ENCODE measurements at places on chromosomes 6 and 20.

DNA sequence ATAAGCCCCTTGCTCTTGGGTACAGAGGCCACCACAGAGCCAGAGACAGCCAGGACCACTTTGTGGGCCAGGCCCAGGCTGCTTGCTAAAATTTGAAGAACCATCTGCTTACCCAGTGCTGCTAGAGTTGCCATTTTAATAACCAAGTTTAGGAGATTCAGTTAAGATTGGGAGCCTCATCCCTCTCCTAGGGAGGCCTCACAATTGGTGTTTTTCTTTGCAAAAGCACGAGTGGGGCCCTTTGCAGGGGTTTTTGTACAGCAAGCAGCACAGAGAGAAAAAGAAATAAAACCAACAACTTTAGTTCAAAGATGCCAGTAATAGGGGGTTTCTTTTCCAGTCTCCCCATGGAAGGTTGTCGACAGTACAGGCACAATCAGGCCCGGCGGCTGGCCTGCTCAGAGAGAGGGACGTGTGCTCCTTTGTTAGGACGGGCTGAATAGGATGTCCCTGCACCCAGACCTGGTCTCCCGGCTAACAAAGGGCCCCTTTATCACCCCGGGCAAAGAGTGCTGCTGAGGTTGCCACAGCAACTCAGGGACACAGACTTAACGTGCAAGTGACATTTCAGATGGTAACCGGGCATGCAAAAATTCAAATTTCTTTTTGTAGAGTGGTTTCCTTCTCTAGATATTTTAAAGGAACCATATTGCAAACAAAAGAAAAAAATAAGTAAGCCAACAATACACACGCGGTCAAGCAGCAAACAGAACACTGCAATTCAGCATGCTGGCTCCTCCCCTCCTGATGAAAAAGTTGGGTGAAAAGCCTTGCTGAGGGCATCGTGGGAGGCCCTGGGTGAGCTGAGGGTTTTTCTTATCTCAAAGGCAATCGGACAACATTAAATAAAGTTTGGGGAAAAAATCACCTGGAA is 10.5 kb upstream of the TOX2 start:
- no peaks in the 10 kb centered on the region for H3K36me3 ChIP-seq
- H3K4me3 ChIP-seq, result no peak overlapping the region
- DNase-seq, result no peak
- H3K4me1 ChIP-seq, result no peaks in the 10 kb centered on the region
- no peak overlapping the region for H3K27ac ChIP-seq

DNA sequence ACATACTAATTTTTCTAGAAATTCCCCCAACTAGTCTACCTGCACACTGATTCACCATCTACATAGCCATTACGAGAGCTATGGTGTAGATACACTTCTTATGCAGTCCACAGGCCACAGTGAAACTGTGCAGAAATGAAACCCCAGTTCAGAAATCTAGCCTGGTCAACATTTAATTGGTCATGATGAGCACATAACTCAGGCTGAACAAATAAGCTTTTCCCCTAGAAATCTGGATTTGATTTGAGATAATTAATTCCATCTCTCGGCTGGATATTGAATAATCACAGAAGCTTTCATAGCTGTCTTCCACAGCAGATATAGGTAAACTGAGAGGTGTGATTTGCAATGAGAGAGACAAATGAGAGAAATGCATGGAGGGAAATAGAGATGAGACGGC is 22.6 kb upstream of the TINAG start:
- H3K27me3 ChIP-seq, result no peaks in the 10 kb centered on the region

DNA sequence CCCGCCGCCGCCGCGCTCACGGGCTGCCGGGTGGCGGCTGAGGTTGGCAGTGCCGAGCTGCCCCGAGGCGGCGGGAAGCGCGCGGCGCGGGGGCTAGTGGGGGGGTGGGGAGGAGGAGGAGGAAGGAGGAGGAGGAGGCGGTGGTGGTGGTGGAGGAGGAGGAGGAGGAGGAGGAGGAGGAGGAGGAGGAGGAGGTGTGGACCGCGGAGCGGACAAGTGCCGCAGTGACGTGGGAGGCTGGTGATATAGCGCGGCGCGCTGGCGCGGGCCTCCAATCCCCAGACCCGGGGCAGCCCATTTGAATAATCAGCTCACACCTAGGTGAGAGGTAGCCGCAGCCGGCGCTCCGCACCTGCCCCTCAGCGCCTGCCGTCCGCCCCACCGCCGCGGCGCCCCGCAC is at the start of gene FOXA2:
FOXA2 (minus strand) TSS at position 51 of the 400 bp plus-strand sequence. CDS start 294 bp downstream, outside the sequence.
- H3K27me3 ChIP-seq, result no peaks in the 10 kb centered on the region
- no peak within 1 kb of the TSS for H3K27ac ChIP-seq
- no peak for DNase-seq
- peak within 1 kb of the TSS; percentile 21 for H3K4me3 ChIP-seq
- peaks cover 46% of the 10 kb centered on the region for H3K4me1 ChIP-seq

- peaks cover 18% of the 10 kb centered on the region for H3K36me3 ChIP-seq
- no peak overlapping the region for H3K27ac ChIP-seq
- H3K4me3 ChIP-seq, result no peak overlapping the region
- DNase-seq, result no peak
- no peaks in the 10 kb centered on the region for H3K4me1 ChIP-seq
Observed at GRCh38 chr6:38127284-38127683, 307.8 kb downstream of the ZFAND3 start.

- no peaks in the 10 kb centered on the region for H3K27me3 ChIP-seq
- no peak overlapping the region for H3K27ac ChIP-seq
- DNase-seq, result no peak
- H3K4me1 ChIP-seq, result peaks cover 17% of the 10 kb centered on the region
- peaks cover 36% of the 10 kb centered on the region for H3K36me3 ChIP-seq
Observed at GRCh38 chr6:137874204-137875057, 7.4 kb downstream of the TNFAIP3 start.

- no peak overlapping the region for H3K27ac ChIP-seq
- no peaks in the 10 kb centered on the region for H3K4me1 ChIP-seq
- no peaks in the 10 kb centered on the region for H3K36me3 ChIP-seq
Observed at GRCh38 chr6:21240709-21241108, 352.8 kb upstream of the SOX4 start.

DNA sequence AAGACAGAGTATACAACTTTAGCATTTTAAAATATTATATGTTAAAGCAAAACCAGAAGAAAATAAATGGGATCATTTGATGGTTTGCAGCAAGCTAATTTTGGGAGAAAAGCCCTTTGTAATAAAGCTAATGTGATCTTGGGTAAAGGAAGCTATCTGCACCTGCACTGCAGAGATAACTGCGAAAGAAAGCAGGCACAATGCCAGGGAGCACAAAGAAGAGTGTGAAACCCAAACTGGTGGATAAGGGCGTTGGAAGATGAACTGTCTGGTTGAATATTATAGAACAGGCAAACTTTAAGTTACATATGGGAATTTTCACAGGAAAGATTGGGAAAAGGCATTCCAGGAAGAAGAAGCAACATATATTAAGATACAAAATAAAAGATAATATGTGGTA is 179.2 kb upstream of the KHDRBS2 start:
- DNase-seq, result no peak
- H3K27ac ChIP-seq, result no peak overlapping the region
- no peak overlapping the region for H3K4me3 ChIP-seq

DNA sequence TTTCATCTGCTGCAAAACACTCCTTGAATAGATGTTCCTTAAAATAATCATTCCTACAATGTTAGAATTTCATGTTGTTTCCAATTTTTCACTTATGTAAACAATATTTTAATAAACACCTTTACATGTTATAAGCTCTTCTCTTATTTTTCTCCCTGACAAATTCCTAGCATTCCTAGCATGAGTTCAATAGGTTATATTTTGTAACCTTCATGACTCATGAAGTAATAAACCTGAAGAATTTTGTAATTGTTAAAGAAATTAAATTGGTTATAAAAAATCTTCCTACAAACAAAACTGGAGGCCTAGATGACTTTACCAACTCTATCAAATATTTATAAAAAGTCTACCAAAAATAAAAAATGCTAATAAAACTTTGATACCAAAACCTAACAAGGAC is 66.3 kb downstream of the NT5E start:
- no peak overlapping the region for H3K4me3 ChIP-seq
- H3K27ac ChIP-seq, result no peak overlapping the region
- H3K27me3 ChIP-seq, result no peaks in the 10 kb centered on the region
- DNase-seq, result no peak

DNA sequence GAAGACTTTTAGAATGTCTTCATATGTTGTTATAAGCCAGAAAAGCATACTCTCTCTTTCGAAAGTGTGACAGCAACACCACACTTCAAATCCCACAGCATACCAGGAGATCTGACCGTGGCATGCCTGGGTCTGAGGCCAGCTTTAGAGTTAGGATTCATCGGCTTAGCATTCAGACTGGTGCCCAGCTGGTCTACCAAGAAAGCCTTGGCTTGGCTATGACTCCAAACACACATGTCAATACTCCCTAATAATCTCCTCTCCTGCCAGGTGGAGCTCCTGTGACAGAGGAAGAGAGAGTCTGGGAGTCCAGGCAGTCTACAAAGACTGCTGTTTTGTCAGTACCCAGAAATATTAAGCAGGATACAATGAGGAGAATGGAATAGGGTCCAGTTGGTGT is 77.1 kb upstream of the MAN1A1 start:
- H3K4me1 ChIP-seq, result no peaks in the 10 kb centered on the region
- no peaks in the 10 kb centered on the region for H3K36me3 ChIP-seq
- no peak for DNase-seq
- H3K27me3 ChIP-seq, result no peaks in the 10 kb centered on the region
- H3K27ac ChIP-seq, result no peak overlapping the region

DNA sequence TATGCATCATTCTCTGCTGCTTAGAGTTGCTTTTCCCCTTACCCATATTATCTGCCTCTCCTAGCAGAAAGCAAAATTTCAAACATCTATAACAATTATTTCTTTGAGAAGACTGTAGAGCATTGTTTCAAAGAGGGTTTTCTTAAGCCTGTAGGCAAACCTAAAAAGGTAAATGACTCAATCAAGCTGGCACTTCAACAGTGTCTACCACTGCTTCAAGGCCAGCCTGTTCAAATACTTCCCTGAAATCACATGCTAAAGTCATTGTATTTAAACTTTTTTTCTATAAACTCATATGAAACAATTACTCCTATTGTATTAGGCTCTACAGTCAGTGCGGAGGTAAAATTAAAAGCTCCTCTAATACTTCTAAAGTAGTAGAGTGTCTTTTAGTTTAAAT is 87.1 kb downstream of the OGFRL1 start:
- peaks cover 14% of the 10 kb centered on the region for H3K36me3 ChIP-seq
- peaks cover 11% of the 10 kb centered on the region for H3K4me1 ChIP-seq
- DNase-seq, result no peak

DNA sequence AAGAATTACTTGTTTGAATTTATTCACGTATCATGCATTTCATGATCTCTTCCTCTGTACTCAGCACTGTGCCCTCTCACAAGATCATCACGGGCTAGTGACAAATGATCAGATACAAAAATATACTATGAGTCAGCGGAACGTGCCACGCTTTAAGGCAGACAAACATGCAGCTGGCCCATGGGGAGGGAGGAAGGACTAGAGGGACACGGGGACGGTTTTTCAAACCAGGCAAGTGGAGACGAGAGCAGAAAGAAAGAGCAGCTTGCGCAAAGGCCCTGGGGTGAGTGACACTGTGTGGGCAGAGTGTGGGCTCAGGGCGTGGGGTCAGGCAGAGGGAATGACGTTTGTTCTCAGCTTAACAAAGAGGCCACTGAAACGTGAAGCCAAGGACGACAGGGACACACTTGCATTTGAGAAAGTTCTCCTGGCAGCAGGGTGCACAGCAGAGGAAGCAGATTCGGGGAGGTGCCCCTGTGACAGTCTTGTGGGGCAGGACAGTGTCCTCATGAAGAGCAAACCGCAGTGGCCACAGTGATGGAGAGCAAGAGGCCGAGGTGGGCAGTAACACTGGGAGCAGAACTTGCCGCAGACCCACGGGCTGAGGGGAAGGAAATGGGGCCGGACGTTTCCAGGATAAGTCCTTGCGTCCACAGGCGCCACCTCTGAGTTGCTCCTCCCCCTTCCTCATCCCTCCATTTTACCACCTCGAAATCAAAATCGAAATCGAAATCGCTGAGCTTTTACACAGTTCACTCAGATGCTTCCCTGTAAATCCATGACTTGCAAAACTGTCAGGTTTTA is 6.9 kb upstream of the RPS6KA2 start:
- H3K4me3 ChIP-seq, result no peak overlapping the region
- no peaks in the 10 kb centered on the region for H3K4me1 ChIP-seq

- H3K4me3 ChIP-seq, result no peak overlapping the region
- no peak for DNase-seq
- H3K27me3 ChIP-seq, result no peaks in the 10 kb centered on the region
- no peaks in the 10 kb centered on the region for H3K36me3 ChIP-seq
Observed at GRCh38 chr6:47262231-47262630, 47.5 kb downstream of the TNFRSF21 start.

GRCh38 chr20:59772931-59773913 is 160.2 kb downstream of the SYCP2 start:
- H3K36me3 ChIP-seq, result no peaks in the 10 kb centered on the region
- H3K4me1 ChIP-seq, result no peaks in the 10 kb centered on the region
- H3K27ac ChIP-seq, result no peak overlapping the region

DNA sequence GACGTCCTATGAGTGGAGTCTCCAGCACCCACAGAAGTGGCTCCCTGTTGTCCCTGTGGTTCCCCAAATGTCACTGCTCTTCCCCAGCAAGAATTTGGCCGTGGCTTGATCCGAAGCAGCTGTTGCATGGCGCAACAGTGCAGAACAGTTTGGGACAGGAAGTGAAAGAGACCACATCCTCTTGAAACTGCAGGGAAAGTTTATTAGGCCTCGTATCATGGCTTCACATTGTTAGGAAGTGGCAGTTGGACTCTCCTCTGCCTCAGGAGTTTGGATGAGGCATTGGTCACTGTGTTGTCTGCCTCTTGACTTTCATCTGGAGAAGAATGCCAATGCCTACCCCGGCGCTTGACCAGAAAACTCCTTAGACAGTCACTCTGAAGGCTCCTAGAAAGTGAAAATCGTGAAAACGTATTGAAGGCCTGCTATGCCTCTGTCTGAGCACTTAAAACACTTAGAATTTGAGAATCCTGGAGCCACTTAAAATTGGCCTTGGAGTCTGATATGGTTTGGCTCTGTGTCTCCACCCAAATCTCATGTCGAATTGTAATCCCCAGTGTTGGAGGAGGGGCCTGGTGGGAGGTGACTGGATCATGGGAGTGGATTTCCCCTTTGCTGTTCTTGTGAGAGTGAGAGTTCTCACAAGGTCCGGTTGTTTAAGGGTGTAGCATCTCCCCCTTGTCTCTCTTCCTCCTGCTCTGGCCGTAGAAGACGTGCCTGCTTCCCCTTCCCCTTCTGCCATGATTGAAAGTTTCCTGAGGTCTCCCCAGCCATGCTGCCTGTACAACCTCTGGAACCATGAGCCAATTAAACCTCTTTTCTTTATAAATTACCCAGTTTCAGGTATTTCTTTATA is 334.9 kb upstream of the JARID2 start:
- H3K27ac ChIP-seq, result no peak overlapping the region
- H3K27me3 ChIP-seq, result peaks cover 7% of the 10 kb centered on the region
- DNase-seq, result peak; percentile 59
- H3K36me3 ChIP-seq, result no peaks in the 10 kb centered on the region
- H3K4me1 ChIP-seq, result no peaks in the 10 kb centered on the region

GRCh38 chr6:34239893-34240292 is 3.2 kb downstream of the HMGA1 start:
- H3K36me3 ChIP-seq, result no peaks in the 10 kb centered on the region
- peak; percentile 37 for DNase-seq
- peaks cover 36% of the 10 kb centered on the region for H3K4me1 ChIP-seq
- H3K4me3 ChIP-seq, result no peak overlapping the region
